ENCODE measurements at places on chromosomes 2 and 18.

DNA sequence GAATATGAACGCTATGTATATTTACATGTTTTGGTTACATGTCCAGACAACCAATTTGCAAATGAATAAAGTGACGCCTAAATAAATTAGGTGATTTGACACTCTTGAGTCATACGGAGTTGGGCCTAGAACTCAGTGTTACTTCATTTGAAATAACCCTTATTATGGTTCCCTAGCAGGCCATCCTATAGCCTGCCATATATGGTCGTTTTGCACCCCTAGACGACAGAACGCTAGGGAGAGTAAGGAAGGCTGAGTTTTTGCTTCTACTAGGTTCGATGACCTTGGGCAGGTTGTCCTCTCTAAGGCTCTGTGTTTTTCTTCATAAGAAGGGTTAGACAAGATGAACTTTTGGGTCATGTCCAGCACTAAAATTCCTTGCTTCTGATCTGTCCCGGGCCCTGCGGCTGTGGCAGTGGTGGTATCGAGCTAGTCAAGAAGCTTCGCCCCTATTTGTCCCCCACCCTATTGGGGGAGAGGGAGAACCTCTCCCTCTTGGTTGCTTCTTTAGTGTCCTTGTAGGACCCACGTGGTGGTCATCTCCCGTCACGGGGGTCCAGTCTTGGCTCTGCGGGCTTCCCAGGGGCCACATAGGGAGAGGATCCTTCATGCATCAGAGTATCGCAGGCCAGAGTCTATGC is 574 bp upstream of the EML4 start:
- no peak for DNase-seq

GRCh38 chr2:112923967-112924338 is 13.0 kb downstream of the IL37 start:
- DNase-seq = no peak

DNA sequence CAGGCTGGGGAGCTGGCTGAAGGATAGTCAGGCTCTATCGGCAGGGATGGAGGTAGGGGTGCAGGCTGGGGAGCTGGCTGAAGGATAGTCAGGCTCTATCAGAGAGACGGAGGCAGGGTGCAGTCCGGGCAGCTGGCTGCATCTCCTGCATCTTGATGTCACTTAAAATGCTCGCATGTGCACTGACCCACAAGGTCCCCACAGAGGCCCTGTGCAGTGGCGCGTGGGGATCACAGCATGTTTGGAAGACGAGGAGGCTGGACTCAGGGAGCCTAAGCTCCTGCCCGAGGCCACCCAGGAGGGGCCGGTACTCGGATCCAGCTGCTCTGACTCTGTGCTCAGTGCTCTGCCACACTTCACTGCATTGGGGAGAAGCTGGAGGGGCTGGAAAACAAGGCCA is 189.0 kb upstream of the HDAC4 start:
- no peak for DNase-seq

- DNase-seq = no peak
Measured at GRCh38 chr2:239279508-239280295, 121.1 kb downstream of the HDAC4 start.

DNA sequence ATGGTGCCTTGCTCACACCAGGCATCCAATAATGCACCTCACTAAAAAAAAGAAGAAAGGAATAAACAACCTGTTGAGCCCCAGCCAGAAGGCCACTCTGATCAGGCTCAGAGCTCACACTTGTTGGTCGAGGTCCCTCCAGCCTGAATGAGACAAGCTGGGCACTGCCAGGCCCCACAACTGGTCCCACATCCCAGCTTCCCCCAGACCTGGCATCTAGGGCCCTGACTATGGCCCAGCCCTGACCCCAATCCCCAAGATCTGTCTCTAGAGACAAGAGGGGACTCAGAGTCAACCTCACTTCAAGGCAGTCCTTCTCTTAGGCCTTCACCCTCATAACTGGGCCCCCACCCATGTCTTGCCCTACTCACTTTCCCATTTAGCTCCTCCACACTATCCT is 22.4 kb downstream of the TEX51 start:
- DNase-seq = no peak

Measured in activated CD8-positive, alpha-beta memory T cell treated with anti-CD3 and anti-CD28 coated beads for 24 hours (primary cell).